ENCODE measurements at places on chromosomes 6 and 20.

GRCh38 chr6:128929869-128930268 lies 46.9 kb downstream of the LAMA2 start:
- DNase-seq: no peak

GRCh38 chr6:90127595-90127994 lies 169.0 kb downstream of the BACH2 start:
- no peak for DNase-seq

GRCh38 chr6:121531658-121532169 lies 96.3 kb downstream of the GJA1 start:
- no peak for DNase-seq

GRCh38 chr20:44203161-44203560 lies 7.4 kb downstream of the OSER1 start:
- no peak for DNase-seq

GRCh38 chr6:21741221-21742109 lies 147.9 kb downstream of the SOX4 start:
- no peak for DNase-seq

- no peak for DNase-seq
Measured at GRCh38 chr6:17932330-17932852, 55.0 kb downstream of the KIF13A start.

DNA sequence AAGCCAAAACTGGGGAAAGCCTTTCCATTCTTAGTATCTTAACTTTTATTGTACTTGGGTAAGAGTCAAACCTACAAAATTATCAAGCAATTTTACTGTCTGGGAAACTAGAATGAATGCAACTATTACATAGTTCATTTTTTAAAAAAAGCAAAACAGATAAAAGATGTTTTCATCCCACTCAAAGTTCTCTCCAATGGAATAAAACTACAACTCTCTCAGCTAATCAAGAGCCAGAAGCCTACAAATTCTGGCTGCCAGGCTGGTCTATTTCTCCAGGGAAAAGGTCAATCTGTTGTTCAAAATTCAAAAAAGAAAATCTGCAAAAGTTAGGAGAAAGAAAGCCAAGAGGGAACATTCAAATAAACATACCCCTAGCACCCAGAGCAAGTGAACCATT lies 56.2 kb downstream of the COL12A1 start:
- DNase-seq: no peak

DNA sequence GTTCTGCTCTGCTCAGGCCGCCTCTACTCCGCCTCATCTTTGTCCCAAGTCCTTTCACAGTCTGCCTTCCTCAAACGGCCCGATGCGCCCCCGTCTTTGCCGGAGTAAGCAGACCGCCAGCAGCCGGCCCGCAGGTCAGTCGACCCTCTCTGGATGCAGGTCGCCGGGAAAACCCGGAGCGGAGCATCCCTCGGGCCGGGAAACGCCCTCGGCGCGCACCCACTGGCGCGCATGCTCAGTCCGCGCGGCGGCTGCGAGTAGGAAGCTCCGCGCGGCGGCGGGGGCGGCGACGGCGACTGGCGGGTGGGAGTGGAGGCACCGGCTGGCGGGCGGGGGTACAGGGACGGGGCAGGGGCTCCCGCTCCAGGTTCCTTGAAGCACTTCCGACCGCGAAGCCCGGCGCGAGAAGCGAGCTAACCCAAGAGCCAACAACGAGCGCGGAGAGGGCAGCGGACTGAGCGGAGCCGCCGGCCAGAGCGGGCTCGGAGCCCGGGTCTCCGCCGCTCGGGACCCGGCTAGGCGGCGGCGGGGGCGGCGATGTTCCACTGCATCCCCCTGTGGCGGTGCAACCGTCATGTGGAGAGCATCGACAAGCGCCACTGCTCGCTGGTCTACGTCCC lies at the start of gene LRRC1:
Gene LRRC1, plus strand, starts transcription at position 286 of the 620 bp plus-strand sequence. Its CDS starts 252 bp downstream, at position 538.
- peak; percentile 84 for DNase-seq

All from CD4-positive, alpha-beta memory T cell (primary cell).